ENCODE measurements at places on chromosomes 6 and 20. TPM values are rescaled to one million over a fixed set of nuclear protein-coding genes. Genes with fewer than 3 reads are reported as not detected.

The BPIFB6 gene
- total RNA-seq: not detected

The SESN1 gene
- total RNA-seq: 29.5 TPM

The DAAM2 gene
- total RNA-seq: 10.1 TPM

The BPIFB2 gene
- total RNA-seq: not detected

The ADGRF4 gene
- total RNA-seq: not detected

The NKX2-2 gene
- 0.98 TPM for total RNA-seq
